Fibroblast of pulmonary artery (primary cell): ENCODE measurements at places on chromosomes 7 and 10.
A peak's percentile ranks its signal among the peaks of the same experiment; 100 is the strongest.

- peak; percentile 58 for DNase-seq
Measured at GRCh38 chr10:74439213-74439612, 288.2 kb downstream of the ADK start.

GRCh38 chr7:142352543-142352942 is 94.7 kb upstream of the PRSS58 start:
- DNase-seq, result no peak

DNA sequence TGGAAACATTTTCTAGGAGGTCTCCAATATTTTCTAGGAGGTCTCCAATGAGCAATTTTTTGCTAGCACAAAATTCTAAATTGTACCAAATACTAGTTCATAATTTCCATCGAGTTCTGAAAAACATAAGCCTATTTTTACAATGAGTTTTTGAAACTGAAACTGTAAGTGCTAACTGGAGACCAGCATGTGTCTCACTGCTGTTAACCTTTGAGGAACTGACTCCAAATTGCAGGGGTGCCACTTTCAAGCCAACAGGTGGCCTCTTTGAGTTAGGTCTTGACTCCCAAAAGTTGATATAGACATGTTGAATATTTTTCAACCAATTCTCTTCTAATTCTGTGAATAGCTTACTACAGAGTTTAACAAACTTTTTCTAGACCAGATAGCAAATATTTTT is 58.8 kb downstream of the CAV1 start:
- no peak for DNase-seq

DNA sequence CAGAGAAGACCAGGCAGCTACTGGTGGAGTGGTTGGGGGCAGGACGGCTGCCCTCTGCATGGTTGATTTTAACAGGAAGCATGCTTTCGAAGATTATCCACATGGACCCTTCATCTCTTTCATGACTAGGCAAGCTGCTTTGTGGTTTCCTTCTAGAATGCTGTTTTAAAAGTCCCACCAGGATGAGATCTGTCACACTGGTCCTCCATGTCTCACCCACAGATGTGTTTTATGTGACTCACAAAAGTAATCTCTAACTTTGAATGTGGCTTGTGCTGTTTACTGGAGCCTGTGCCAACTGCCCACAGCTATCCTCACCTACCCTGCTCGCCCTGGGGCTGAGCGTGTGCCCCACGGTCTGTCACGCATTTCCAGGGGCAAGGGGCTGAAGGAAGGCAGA is 188.8 kb downstream of the GFRA1 start:
- DNase-seq, result no peak

- no peak for DNase-seq
Measured at GRCh38 chr10:45282061-45282460, 33.3 kb downstream of the OR13A1 start.
